ENCODE measurements at places on chromosomes 16 and 17.

DNA sequence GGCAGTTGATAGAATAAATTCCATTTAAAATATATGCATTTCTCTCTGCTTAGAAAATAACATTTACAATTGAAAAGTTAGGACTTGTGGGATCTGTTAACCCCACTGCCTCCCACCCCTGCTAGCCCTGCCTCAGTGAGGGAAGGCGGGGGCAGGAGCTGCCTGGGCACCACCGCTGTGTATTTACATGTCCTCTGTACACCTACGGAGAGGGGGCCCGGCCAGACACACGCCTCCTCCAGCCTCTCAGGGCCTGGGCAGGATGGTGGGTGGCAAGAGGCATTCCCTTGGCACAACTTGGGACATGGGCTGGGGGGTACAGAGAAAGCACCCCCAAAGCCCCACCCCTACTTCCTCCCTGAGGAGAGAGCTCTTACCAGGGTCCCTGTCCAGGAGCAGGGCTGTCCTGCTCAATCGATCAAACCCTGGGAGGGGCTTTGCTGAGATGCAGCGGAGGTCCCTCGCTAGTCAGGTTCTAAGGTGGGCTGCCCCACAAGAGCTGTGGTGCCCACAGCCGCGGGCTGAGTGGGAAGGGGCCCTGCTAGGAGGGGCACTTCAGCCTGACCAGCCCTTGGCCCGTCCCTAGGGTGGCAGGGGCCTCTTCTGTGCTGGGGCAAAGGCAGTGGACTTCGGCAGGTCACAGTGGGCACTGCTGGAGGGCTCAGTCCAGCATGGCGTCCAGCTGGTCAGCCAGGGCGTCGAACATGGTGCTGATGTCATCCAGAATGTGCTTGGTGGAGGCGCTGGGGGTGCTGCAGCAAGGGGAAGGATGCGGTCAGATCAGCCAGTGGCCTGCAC lies 14.7 kb downstream of the CASKIN2 start:
- no peak for DNase-seq

DNA sequence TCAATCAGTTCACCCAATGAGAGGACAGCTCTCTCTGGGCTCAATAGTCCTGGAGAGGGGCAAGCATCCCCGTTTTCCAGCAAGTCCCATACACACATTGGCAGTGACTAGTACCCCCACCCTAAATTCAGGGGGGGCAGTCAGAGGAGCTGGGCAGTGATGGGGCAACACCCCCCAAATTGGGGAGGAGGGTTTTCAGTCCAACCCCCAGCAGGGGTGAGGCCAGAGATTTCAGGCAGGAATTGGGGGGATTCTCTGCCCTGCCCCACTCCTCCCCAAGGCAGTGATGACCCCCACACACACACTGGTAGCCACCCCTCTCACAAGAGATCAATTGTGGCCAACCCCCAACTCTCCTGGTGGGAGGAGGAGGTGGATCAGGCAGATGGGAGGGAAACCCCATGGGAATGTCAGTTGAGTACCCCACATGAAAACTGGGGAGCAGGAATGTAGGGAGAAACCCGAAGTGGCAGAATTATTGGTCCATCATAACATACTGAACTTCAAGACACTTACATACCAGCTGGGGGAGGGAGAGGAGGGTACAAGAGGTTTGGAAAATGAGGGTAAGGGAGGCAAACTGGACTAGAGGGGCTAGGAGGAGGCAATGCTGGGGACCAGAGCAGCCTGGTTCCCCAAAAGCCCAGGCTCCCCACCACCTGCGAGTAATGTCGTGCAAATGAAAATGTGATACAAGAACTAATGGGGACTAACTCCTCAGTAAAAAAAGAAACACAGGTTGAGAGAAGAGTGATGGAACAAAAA lies 3.1 kb downstream of the VAMP2 start:
- peak; percentile 13 for DNase-seq

DNA sequence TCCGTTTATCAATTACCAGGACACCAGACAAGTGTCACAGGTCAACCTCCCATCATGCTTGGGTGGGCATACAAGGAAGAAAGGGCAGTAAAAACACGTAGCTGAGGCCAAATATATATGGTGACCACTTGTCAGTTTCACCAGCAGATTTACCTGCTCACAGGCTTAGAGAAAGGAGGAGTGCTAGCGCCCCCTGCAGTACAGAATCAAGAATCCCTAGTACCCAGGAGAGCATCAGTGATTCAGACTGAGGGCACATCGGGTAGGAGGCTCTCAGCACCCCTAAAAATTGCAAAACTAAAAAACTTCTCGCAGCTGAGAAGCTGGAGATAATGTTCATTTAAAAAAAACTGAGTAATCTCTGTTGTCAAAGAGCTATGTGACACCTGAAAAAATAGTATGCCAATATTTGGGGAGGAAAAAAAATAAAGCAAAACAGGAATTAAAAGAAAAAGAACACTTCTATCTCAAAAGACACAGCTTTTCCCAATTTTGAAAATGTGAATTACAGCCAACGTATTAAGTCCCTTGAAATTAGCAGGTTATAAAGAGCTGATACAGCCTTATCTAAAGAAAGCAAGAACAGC lies 21.2 kb upstream of the MON1B start:
- DNase-seq = no peak

- peak; percentile 81 for DNase-seq
Observed at GRCh38 chr17:82892899-82893565, 53.2 kb upstream of the ZNF750 start.

GRCh38 chr17:61981323-61981722 lies 53.5 kb upstream of the INTS2 start:
- no peak for DNase-seq

- no peak for DNase-seq
Observed at GRCh38 chr17:73138541-73139138, 26.2 kb upstream of the SSTR2 start.

GRCh38 chr17:81703747-81704654 lies 834 bp downstream of the MRPL12 start:
- DNase-seq = no peak

GRCh38 chr17:3851461-3852100 lies 5.5 kb upstream of the NCBP3 start:
- no peak for DNase-seq

- peak; percentile 10 for DNase-seq
Observed at GRCh38 chr17:29573871-29574731, 5.6 kb downstream of the TP53I13 start.

GRCh38 chr16:9123871-9124270 lies 32.4 kb downstream of the HAPSTR1 start:
- DNase-seq = peak; percentile 74

GRCh38 chr16:15598648-15599190 lies 44.2 kb downstream of the MARF1 start:
- DNase-seq = no peak

- peak; percentile 54 for DNase-seq
Observed at GRCh38 chr17:80005360-80006338, 30.0 kb downstream of the TBC1D16 start.

DNA sequence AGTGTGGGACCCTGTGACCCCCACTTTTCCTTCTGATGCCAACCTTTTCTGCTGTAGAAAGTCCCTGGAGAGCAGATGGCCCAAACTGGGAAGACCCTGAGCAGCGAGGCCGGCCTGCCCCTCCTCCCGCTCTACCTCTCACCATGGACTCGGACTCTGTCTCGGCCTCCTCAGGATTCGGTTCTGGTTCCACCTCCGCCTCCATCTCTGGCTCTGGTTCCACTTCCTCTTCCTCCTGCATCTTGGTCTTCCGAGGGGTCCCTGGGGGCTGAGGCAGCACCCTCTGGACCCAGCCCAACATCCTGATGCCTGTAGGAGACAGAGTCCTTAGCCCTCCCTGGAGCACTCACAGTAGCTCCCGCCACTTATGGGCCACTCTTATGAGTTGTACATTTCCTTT lies 3.9 kb downstream of the CNGB1 start:
- DNase-seq = no peak

- DNase-seq = no peak
Observed at GRCh38 chr16:24002619-24003018, 166.8 kb downstream of the PRKCB start.

GRCh38 chr17:72560303-72561247 lies 439.8 kb downstream of the SOX9 start:
- DNase-seq = no peak

Data from CD4-positive, alpha-beta T cell treated with Interleukin-15 for 1 hour (primary cell).